Fibroblast of skin of left biceps (primary cell): ENCODE measurements at places on chromosomes 12 and 14.

- DNase-seq = peak; percentile 43
Measured at GRCh38 chr12:85627584-85627983, 208.6 kb downstream of the RASSF9 start.

GRCh38 chr14:38238332-38238731 lies 17.6 kb downstream of the CLEC14A start:
- no peak for DNase-seq

- DNase-seq = no peak
Measured at GRCh38 chr12:79085106-79085682, 220.6 kb downstream of the SYT1 start.

GRCh38 chr14:32761381-32761968 lies 177.2 kb upstream of the NPAS3 start:
- DNase-seq = peak; percentile 15

DNA sequence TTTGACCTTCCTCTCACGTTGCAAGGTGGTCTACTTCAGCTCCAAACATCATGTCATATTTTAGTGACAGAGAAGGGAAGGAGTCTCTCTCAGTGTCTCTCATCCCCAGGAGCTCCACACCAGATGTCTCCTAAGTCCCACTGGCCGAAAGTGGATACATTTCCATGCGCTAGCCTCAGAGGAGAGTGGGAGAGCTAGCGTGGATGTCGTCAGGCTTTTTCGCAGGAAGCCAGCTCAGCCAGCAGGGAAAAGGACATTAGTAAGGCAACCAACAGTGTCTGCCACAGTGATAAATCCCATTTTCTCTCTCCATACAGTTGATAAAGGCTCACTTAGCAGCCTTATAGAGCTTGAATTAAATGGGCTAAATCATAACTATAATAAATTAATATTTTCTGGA lies 155.7 kb downstream of the PELI2 start:
- DNase-seq = no peak

- no peak for DNase-seq
Measured at GRCh38 chr14:95301527-95302187, 18.1 kb downstream of the CLMN start.

DNA sequence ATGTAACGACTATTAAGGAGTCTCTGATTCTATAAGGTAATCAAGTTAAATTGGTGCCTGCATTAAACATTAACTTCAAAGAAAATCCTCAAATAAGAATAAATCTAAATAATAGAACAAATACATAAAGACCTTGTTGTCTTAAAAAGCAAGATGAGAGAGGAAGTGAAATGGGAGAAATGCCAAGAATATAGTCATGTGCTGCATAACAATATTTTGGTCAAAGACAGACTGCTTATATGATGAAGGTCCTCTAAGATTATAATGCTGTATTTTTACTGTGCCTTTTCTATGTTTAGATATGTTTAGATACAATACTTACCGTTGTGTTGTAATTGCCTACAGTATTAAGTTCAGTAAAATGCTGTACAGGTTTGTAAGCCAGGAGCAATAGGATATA lies 213.6 kb downstream of the C12orf42 start:
- DNase-seq = no peak

DNA sequence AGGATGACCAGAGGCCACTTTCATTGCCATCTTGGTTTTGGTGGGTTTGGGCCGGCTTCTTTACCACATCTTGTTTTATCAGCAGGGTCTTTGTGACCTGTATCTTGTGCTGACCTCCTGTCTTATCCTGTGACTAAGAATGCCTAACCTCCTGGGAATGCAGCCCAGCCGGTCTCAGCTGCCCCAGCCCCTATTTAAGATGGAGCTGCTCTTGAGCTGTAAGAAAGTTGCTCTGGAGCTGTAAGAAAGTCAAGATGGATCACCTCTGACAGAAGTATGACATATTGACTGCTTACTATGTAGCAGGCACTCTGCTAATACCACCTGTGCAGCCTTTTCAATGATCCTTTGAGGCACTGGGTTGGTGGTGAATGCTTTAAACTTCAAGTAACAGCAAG lies 52.1 kb downstream of the RIN3 start:
- DNase-seq = no peak
